ENCODE measurements at places on chromosomes 7 and 10.

- H3K27ac ChIP-seq = no peak overlapping the region
- H3K36me3 ChIP-seq = no peaks in the 10 kb centered on the region
- no peaks in the 10 kb centered on the region for H3K27me3 ChIP-seq
Observed at GRCh38 chr10:25436431-25436830, 261.6 kb downstream of the GPR158 start.

- peaks cover 3% of the 10 kb centered on the region for H3K4me1 ChIP-seq
- H3K4me3 ChIP-seq = no peak overlapping the region
Observed at GRCh38 chr7:96200740-96201139, 121.2 kb downstream of the SLC25A13 start.

DNA sequence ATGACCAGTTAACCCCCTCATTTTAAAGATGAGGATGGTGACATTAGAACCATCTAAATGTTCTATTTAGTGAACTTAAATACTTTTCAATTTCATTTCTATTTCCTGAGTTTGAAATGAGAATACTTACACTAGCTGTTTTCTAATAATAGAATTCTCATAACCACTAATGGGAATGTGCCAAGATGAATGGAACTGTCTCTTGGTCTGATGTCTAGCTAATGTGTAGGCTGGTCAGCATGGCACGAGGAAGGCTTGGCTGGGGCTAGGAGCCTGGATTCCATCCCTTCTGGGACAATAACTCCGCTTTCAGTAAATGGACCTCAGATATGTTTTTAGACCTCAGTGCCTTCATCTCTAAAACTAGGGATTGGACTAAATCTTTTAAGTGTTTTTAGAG, 185.8 kb upstream of the NRP1 start:
- no peaks in the 10 kb centered on the region for H3K27me3 ChIP-seq
- no peak for DNase-seq

DNA sequence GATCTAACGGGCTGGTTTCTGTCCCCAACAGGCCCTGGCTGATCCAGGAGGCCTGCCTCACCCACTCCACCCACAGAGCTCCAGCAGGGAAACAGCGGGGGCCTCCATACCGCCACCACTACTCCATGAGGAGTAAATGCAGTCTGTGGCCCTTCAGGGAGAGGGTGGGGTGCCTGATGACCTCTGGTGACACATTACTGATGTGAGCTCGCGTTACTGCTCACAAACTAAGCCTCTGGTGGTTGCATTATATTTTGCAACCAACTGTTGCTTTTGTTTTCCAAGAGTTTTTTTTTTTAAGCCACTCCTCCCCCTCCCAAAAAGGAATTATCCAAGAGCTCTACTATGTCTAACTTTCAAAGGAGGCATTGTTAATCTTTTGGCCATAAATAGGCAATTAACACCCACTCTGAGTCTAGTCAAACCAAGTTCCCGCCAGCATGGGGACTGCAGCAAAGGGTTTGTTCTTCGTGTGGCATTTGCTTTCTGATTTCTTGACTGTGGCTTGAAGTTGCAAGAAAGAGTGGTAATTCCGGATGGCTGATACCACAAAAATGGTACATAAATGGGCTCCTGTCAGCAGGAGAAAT, 72.6 kb downstream of the FAM53B start:
- H3K36me3 ChIP-seq = peaks cover 10% of the 10 kb centered on the region
- no peaks in the 10 kb centered on the region for H3K27me3 ChIP-seq
- no peak for DNase-seq
- H3K27ac ChIP-seq = peak overlapping the region; percentile 84

DNA sequence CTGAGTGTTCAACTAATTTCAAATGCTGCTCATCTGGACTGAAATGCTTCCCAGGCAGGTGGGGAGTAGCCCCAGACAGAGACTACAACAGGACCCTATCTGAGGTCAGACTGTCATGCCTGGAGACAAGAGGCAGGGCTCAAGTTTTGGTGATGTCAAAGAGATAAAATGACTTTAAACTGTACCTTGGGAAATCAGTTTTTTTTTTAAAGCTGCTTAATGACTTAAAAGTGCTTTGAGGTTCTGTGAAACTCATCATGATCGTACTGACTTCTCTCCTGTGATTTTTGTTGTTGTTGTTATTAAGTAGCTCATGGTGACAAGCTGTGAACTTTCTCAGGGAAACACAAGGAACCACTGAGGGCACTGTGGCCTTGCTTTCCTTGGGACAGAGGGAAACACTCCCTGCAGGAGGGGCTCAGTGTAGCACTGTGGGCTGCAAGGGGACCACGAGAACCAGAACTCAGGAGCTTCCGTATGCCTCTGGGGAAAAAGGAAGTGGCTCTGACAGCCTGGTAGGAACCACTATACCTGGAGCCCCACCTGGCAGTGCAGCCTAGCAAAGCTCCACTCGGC, 9.5 kb downstream of the HIPK2 start:
- H3K36me3 ChIP-seq = peaks cover 37% of the 10 kb centered on the region
- no peak overlapping the region for H3K4me3 ChIP-seq
- H3K4me1 ChIP-seq = peaks cover 47% of the 10 kb centered on the region
- H3K27ac ChIP-seq = no peak overlapping the region

GRCh38 chr10:28580825-28581224, 47.9 kb downstream of the WAC start:
- no peak overlapping the region for H3K4me3 ChIP-seq
- no peaks in the 10 kb centered on the region for H3K27me3 ChIP-seq
- DNase-seq = no peak
- H3K36me3 ChIP-seq = peaks cover 34% of the 10 kb centered on the region

- H3K36me3 ChIP-seq = peaks cover 63% of the 10 kb centered on the region
- H3K27me3 ChIP-seq = no peaks in the 10 kb centered on the region
- no peak overlapping the region for H3K27ac ChIP-seq
- peaks cover 6% of the 10 kb centered on the region for H3K4me1 ChIP-seq
Observed at GRCh38 chr7:77316219-77316978, 99.8 kb downstream of the GSAP start.

DNA sequence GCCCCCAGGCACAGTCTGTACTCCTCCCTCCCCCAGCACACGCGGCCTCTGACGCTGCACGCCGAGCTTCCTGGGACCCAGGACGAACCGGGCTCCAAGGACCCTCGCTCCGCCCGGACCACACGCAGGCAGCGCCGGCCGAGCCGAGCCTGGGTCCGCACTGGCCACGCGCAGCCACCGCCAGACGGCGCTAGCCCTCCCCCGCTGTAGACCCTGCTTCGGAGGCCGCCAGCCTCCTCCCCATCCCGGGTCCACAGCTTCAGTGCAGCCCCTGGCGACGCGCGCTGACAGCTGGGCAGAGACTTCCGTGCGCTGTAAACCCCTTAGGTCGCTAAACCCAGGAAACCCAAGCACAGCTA, 936 bp upstream of the TCERG1L start:
- peak overlapping the region; percentile 47 for H3K4me3 ChIP-seq
- H3K27me3 ChIP-seq = peaks cover 43% of the 10 kb centered on the region
- no peaks in the 10 kb centered on the region for H3K36me3 ChIP-seq
- no peak overlapping the region for H3K27ac ChIP-seq
- DNase-seq = no peak
